ENCODE measurements at places on chromosomes 2 and 18.

- DNase-seq = no peak
Observed at GRCh38 chr2:44838116-44838790, 103.2 kb upstream of the SIX3 start.

- no peak for DNase-seq
Observed at GRCh38 chr2:69741229-69741574, 732 bp upstream of the ANXA4 start.

DNA sequence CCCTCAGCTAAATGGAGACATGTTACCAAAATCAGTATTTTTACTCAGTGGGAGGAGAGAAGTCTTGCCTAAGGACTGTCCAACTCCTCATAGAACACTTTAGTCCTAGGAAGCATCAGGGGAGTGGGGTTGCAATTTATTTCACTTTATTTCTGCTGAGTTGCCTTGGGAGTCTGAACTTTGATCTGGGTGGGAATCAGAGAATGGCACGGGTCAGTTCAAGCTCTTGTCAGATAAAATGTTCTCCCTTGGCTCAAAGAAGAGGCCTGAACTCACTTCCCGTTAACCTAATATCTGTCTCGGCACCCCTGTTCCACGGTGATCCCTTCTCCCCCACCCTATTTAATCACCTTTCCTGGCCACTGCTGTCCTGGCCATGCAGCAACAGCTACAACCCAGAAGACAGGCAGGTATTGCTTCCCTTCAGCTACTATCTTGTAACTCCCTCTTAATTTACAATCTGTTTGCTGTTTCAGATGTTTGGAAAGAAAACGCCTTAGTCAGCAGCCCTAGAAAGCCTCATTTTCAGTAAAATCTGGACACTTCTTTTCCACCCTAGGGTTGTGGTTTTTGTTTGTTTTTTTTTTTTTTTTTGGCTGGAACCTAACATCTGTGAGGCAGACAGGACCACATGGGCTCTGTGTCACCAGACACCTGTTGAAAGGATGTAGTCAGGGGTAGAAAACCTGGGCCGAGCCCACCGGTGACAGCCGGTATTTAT lies 52.5 kb downstream of the SERTAD2 start:
- DNase-seq = no peak

DNA sequence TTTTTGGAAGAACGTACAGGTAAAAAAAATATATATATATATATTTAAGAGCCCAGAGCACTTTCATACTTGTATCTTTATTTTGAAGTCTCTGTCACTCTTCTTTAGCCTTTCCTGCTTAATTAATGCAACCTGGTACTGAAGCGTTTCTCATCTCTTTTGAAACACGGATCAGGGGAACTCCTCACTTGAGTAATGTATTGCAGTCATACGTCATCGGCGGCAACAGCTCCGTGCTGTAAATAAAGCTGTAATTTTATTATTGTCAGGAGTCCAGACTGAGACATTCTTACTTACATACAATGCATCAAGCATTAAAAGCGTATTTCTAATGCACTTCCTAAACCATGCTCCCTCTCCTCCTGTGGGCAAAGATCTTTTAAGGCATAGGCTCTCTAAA lies 514.7 kb downstream of the SOX11 start:
- DNase-seq = no peak

- DNase-seq = no peak
Observed at GRCh38 chr18:6927153-6927552, 190.4 kb downstream of the LAMA1 start.

GRCh38 chr2:165113414-165113813 lies 90.4 kb downstream of the SCN3A start:
- DNase-seq = no peak

DNA sequence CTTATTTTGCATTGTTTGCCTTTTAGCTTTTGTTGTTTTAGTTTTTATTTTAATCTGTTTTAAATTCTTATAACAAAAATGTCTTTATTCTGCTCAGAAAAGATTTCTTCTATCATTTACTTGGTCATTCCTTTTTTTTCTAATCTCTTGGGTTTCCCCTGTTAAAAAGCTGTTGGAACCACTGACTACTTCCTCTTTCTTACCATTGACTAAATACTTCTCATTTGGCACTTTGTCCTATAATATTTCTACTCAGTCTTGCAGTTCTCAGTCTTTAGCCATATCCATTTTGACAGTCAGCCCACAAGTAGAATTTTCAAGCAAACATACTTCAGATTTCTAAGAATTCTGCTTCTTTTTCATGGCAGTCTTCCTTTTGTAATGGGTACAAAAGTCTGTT lies 567.2 kb downstream of the SATB2 start:
- no peak for DNase-seq

DNA sequence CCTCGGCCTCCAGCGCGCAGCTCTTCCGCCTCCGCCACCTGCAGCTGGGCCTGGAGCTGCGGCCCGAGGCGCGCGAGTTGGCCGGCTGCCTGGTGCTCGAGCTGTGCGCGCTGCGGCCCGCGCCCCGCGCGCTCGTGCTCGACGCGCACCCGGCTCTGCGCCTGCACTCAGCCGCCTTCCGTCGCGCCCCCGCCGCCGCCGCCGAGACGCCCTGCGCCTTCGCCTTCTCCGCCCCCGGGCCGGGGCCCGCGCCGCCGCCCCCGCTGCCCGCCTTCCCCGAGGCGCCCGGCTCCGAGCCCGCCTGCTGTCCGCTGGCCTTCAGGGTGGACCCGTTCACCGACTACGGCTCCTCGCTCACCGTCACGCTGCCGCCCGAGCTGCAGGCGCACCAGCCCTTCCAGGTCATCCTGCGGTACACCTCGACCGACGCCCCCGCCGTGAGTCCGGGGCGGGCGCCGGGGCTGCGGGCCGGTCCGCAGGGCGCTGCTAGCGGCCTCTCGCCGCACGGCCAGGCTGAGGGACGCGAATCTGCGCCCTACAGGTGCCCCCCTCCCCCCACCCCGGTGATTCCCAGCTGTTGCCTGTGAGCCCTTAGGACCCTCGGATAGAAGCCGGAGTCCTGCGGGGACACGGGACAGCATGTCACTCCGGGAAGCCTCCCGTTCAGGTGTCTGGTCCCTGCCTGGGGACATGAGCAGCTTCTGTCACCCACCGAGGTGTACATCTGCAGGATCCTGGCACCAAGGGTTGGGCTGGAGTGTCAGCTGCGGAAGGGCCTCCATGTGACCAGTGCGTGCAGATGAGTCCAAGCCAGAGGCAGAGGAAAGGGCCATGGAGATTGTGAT lies 616 bp downstream of the RNPEPL1 start:
- no peak for DNase-seq

- DNase-seq = no peak
Observed at GRCh38 chr2:211114826-211115455, 558.5 kb downstream of the CPS1 start.

DNA sequence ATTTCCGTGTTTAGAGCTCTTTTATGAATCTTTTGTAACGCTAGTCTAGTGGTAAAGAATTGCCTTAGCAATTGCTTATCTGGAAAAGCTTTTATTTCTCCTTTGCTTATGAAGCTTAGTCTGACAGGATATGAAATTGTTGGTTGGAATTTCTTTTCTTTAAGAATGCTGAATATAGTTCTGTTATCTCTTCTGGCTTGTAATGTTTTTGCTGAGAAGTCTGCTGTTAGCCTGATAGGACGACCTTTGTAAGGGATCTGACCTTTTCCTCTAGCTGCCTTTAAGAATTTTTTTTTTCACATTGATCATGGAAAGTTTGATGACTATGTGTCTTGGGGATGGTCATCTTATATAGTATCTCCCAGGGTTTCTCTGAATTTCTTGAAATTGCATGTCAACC lies 101.1 kb downstream of the TRABD2A start:
- DNase-seq = no peak

GRCh38 chr2:47483191-47483590 lies 80.2 kb downstream of the MSH2 start:
- DNase-seq = no peak

DNA sequence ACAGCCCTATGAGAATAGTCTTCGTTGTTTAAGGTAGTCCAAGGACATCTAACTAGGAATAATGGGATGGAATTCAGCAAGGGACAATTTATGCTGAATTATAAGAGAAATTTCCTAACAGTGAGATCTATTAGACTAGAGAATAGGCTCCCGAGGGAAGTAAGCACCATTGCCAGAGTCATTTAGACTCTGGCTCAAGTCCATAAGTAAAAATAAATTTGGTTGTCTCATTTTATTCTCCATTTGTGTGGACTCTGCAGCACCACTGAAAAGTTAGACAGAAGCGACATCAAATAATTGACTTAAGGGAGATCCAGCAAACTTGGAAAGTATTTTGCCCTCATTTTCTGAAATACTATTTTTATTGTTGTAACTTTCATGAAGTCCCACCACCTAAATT lies 129.3 kb upstream of the SMIM21 start:
- no peak for DNase-seq

DNA sequence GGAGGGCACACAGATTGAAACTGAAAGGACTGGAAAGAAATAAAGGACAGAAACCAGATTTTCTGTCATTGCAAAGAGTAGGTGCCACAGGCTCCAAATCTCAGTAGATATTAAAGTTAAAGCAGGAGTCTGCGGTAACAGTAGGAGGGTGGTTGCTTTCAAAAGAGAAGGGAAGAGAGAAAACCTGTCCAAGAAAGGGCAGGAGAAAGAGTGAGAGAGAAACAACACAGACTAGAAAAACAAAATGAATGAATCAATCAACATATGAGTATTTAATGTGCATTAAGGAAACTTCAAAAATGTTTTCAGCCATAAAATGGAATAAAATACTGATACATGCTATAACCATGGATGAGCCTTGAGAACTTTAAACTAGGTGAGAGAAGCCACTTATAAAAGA lies 143.1 kb upstream of the CTAGE1 start:
- no peak for DNase-seq

GRCh38 chr18:5963267-5963666 lies 67.9 kb upstream of the TMEM200C start:
- DNase-seq = no peak

GRCh38 chr2:232571026-232571474 lies 20.6 kb downstream of the EIF4E2 start:
- no peak for DNase-seq

DNA sequence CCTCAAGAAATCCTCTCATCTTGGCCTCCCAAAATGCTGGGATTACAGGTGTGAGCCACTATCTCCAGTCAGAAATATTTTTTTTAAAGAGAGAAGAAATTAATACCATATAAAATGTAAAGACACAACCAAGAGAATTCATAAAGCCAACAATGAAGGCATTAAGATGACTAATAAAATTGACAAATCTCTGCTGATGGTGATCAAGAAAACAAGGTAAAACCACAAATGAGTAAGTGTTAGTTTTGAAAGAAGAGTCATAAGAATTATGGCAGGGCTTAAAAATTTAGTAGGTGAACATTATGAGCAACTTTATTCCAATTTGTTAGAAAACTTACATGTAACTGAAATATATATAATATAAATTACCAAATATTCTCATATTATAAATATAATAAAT lies 752.8 kb upstream of the CELF4 start:
- DNase-seq = no peak

GRCh38 chr2:191405546-191405945 lies 160.3 kb downstream of the MYO1B start:
- no peak for DNase-seq

GRCh38 chr2:44181648-44182047 lies 13.0 kb downstream of the PPM1B start:
- no peak for DNase-seq

DNA sequence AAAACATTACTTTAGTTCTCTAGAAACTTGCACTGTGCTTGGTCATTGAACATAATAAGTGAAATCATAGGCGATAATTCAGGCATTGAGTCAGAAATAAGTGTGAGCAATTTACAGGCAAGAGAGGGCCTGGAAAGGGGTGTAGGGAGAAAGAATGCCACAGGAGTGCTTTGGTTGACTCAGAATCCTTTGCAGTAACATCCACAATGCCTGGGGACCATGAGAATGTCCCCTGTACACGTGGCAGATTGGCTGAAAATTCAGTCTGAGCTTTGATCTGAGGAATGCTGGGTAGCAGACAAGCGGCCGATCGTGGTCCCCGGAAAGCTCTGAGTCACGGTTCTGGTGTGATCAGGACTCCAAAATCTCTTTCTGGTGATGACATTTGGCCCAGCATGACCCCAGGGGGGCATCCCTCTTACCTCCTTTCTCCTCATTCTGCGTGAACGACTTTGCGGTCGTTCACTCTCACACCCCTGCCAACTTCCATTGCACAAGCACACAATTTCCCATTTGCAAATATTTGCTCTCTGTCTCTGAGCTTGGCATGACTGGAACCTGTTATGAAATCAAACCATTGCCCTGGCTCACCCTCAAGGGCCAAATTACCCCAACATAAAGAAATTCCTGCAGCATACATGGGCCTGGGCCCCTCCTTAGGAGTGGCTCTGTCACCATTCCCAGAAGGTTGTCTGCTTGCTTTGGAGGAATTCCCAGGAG lies 305.0 kb upstream of the EPAS1 start:
- DNase-seq = peak; percentile 29

GRCh38 chr2:200649724-200650123 lies 63.9 kb downstream of the AOX1 start:
- no peak for DNase-seq

DNA sequence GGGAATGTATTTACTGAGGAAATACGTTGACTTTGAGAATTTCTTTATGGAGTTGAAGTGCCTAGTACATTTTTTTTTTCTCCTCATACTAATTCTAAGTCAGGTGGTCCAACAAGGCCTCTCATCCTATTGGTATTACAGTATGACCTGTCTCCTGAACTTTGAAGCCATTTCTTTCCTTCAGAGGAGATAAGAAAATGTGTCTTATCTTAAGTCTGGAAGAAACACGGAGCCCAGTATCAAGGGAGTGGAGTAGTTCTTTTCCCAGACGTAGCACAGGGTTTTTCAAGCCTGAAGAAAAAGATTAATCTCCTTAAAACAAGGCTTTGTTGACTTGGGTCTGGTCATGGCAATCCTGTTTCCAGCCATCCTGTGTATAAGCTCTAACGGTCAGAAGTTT lies 11.6 kb upstream of the CPS1 start:
- no peak for DNase-seq

DNA sequence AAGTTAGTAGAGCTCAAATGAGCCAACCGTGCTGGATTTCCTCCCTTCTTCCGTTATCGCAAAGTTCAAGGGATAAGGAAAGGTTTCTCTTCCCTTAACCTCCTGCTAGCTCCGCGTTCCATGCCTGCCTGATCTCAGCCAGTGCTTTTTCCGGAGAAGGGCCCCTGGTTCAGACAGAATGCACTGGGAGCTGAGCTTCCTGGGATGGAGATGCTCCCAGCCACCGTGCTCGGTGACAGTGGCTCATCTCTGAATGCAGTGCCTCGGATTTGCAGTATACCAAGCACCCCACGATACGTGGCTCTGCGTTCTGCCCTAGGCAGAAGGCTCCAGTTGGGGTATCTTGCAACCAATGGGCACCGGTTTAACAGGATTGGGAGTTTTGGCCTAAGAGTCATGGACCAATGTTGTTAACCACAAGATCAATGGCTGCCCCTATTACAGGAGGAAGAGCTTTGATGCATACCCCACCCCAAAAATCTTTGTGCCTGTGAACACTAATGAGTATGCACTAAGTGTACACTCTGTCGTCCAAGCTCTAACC lies 876 bp downstream of the CNTNAP5 start:
- no peak for DNase-seq

DNA sequence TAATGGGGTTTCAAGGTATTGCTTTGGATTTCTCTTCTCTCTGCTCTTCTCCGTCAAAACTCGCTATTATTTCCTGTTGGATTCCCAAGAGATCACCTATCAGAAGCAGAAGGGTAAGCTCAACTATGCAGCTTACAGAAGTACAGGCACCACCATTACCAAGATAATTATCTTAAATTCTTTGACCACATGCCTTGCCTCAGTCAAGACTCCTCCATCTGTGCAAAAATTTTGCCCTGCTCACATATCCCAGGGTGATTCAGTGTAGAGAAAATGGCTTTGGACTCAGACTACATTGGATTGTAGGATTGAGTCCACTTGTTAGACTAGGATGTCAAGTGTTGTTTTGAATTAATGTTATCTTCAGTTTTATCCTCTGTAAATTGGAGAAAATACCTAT lies 698.7 kb downstream of the TDRD15 start:
- DNase-seq = no peak

GRCh38 chr2:240135706-240136012 lies 446 bp downstream of the COPS9 start:
- no peak for DNase-seq

Measured in epithelial cell of prostate (primary cell).